ENCODE measurements at places on chromosomes 3 and 15. TPM values are rescaled to one million over a fixed set of nuclear protein-coding genes. Genes with fewer than 3 reads are reported as not detected.

- DNase-seq = peak; percentile 76
Observed at GRCh38 chr3:185717121-185717520, 107.7 kb downstream of the IGF2BP2 start.

DNA sequence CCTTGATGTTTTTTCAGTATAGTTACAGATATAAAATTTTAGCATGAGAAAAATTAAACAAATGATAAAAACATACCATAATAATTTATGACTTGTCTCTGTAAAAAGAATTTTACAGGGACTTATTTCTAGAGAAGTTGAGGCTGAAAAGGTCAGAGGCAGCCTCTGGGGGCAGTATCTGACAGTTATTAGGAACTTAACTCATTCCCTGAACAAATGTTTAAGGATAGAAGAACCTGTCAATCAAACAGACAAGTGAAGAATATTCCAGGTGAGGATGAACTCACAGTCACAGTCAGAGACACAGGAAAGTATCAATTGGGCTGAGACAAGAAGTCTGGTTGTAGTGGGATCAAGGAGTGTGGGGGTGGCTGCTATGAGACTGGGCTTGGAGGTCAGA, 7.3 kb downstream of the MYLK start:
- DNase-seq = no peak

GRCh38 chr3:150495563-150496168, 50.6 kb downstream of the SERP1 start:
- no peak for DNase-seq

GRCh38 chr15:55700876-55701275, 42.1 kb downstream of the PRTG start:
- DNase-seq = no peak

DNA sequence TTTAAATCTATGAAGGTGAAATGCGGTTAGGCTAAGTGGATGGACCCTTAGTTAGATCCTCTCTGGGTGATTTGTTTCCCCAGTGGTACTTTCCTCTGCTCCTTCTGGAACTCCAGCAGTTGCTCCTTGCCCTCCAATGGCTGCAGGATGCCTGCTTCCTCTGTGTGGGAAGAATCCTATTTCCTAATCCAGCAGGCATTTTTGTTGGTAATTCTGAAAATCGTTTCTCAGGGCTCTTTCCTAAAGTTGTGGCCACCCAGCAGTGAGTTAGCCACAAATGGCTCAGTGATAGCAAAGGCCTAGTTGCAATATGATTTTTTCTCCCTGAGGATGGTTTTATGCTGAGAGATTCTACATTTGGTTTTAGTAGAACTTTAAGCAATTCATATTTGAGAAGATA, 332.3 kb upstream of the C2CD4B start:
- DNase-seq = no peak

The MAP2K1 gene
- polyA plus RNA-seq = 19.0 TPM

The TGM4 gene
- not detected for polyA plus RNA-seq

The SEMA3G gene
- not detected for polyA plus RNA-seq
